Amniotic stem cell (primary cell): ENCODE measurements at places on chromosomes 1 and 21.
A peak's percentile ranks its signal among the peaks of the same experiment; 100 is the strongest.

GRCh38 chr1:35524106-35524505 lies 33.1 kb downstream of the KIAA0319L start:
- no peak for DNase-seq

DNA sequence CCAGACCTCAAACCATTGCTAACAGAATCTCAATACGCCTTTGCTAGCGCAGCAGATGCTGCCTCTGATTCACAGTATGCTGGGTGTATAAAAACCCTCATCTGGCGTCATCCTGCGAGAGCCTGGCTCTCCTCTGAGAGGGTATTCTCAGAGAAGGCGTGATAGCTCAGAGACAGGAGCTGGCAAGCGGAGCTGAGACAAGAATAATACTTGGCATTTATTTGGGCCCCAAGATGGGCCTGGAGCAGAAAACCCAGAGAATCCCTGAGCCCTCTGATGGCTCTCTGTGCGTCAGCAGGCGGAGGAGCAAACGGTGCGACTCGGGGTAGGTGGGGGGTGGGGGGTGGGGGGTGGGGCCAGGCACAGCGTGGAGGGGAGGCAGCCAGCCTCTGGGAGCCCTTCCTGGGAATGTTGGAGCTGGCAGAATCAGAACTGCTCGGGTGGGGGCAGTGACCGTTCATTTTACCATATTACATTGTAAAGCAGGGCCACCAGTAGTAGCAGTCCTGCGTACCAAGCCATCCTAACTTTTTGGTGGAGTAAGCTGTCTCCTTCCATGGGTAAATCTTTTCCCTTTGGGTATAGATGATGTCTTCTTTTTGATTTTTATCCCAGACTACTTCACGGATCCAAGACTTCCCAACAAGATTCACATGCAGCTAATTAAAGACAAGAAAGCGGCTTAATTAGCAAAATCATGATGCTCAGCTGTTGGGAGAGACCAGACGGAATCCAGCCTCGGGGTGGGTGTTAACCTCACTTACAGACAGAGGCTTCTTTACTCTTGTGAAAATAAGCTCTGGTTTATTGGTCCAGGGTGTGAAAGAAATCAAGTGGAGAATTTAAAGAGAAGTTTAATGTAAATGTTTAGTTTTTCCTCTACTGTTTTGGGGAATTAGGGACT lies 7.1 kb downstream of the RIIAD1 start:
- DNase-seq: no peak

DNA sequence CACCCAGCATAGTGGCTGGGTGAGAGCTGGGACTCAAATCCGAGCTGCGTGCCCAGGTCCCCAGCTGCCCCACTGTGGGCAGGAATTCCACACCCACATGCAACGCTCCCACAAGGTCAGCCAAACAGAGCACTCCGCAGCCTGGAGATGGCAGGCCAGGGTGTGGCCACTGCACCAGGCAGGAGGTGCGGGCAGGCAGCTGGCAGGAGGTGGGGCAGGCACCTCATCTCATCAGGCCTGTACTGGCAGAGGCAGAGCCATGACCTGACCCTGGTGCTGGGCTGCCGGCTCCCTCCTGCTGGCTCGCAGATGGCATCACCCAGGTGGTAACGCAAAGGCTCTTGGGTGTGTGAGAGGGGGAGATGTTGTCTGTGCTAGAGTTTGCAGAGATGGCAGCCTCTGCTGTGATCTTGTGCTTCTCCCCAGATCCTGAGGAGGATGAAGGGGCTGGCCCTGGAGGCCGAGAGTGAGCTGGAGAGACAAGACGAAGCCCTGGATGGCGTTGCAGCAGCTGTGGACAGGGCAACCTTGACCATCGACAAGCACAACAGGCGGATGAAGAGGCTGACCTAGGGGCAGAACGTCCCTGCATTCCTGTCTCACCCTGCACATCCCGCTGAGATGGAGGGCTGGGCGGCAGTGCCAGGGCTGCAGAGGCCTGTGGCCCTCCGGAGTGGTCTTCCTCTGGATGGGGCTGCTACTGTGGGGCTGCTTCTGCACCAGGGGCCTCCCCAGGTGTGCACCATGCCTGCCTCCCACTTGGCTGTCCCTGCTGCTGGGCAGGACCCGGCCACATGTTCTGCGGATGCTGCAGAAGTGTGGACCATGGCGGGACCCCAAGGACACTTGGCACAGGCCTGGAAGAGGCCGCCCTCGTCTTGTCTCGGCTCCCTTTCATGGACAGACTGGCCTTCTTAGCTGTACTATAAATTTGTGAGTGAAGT lies 35.1 kb upstream of the PRSS38 start:
- no peak for DNase-seq

DNA sequence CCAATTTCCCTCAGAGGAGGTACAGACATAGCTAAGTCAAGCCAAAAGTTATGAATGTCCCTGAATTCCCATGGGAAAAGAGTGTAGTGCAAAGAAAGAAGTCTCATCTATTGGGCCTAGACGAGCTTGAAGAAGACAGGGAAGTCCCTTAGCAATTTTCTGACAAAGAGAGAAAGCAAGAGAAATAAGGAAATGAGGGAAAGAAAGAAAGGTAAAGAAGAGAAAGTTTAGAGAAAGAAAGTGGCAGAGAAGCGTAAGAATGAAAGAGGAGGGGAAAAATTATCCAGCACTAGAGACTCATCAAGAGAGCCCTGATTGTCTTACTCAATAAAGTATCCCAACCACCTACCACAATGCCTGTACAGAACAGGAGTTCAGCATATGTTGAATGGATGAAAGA lies 40.6 kb upstream of the FOXD3 start:
- no peak for DNase-seq

DNA sequence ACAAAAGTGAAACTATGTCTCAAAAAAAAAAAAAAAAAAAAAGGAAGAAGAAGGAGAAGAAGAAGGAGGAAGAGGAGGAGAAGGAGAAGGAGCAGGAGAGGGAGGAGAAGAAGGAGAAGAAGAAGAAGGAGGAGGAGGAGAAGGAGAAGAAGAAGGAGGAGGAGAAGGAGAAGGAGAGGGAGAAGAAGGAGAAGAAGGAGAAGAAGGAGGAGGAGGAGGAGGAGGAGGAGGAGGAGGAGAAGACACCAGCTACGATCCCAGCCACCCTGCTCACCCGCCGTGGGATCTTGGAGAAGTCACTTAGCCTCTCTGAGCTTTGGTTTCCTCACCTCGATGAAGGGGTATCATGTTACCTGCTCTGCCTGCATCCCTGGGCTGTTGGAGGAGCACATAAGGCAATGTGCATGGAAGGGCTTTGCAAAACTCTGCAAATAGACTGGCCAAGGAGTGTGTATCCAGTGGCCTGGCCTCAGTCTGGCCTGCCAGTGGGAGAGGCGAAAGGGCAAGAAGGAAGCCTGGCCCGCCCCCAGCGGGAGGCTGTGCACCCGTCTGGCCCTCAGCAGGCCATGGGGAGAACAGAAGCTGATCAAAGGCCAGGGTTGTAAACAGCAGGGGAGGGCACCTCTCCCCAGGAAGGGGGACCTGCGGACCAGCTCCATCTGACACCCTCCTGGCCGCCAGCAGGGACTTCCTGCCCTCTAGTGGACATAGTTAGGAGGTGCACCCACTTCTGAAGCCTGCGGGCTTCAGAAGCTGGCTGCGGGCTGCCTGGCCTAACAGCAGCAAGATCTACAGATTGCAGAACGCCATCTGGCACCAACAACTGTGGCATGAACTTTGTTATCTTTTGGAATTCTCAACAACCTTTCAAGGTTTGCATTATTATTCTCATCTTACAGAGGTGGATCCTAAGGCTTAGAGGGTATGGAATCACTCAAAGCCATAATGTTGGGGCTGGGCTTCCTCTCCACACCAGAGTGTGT lies 19.2 kb upstream of the CDK18 start:
- DNase-seq: no peak

DNA sequence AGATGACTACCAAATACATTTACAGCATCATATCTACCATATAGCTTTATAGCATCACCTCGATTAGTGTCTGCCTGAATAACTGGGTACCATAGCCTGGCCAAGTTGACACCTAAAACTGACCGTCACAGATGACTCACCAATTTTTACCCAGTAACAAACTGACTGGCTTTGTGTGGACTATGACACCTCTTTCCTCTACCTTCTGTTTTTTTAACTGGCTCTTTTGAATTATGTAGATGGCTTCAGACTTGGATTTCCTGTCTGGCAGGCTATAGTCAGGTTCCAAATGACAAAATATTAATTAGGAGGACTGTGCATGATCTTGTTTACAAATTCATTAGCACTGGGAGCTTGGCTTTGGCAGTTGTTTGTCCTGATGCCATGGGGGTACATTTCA lies 360.3 kb downstream of the TGFB2 start:
- no peak for DNase-seq

DNA sequence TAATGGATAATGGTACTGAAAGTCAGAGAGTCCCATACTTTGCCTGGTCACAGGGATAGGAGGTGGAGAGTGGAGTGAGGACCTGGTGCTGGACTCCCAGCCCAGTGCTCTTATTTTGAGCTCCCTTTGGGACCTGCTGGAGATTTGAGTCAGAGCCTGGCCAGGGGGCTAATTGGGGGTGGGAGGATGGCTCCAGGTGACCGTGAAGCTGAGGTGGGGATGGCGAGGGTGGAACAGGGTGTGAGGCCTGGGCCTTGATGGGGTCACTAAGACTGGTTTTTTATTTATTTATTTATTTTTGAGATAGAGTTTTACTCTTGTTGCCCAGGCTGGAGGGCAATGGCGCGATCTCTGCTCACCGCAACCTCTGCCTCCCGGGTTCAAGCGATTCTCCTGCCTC lies 17.8 kb downstream of the AMPD2 start:
- no peak for DNase-seq

DNA sequence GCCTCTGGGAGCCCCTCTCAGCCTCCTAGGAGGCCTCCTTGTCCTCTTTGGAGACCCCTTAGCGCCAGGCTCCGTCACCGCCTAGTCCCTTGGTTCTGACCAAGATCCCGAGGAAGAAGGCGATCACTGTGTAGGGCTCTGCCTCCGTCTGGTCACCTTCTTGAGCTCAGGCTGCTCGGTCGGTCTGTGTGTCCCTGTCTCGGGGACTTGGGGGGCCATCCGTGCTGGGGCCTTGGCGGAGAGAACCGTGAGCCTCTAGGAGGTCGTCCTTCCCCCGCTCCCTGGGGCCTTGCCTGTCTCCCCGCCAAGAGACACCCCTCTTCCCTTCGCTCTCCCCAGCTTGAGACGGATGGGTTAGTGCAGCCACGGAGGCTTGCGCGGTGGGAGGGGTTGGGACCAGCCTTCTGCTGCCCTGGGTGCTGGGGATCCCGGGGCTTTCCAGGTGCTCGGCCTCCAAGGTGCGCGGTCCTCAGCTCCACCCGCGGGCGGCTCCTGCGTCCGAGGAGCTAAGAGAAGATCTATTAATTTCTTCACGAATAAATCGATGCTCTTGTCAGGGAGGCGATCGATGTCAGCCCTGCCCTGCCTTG lies 701 bp upstream of the INSRR start:
- DNase-seq: no peak

DNA sequence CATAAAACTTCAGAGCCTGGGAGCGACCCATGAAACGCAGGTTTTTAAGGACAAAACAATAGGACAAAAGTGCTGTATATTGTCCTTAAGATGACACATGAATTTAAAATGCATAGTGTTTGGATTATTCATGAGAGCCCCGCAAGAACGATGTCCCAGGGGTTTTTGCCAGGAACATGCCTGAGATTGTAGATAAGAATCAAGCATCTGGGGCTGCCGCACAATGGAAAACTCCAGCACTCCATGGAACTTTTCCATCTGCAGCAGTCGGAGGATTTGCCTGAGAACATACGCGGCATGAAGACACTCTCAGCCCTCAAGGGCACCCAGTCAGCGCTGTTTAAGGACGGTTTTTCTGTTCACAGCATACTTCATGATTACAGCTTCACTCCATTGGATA lies 5.3 kb upstream of the ERG start:
- no peak for DNase-seq

GRCh38 chr1:115797486-115797885 lies 29.0 kb upstream of the CASQ2 start:
- no peak for DNase-seq

DNA sequence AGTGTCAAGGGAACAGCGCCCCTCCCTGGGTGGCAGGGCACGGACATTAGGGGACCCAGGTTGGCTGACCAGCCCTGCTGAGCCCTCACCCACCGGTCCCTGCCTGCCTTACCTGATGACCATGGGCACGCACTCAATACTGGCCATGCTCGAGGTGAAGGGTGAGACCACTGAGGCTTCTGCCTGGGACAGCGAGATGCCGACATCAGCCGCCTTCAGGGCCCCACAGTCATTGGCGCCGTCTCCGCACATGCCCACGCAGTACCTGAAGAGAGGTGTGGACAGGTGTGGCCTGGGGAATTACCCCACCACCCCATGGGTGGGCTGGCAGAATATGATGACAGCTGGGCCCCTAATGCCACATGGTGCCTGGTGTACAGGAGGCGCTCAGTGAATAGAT lies 7.8 kb upstream of the MFAP2 start:
- DNase-seq: no peak

- no peak for DNase-seq
These were observed 26.6 kb upstream of the FCRL4 start for GRCh38 chr1:157624471-157624870.

- no peak for DNase-seq
These were observed 70.4 kb upstream of the TARDBP start for GRCh38 chr1:10941891-10942541.

- no peak for DNase-seq
These were observed 155.2 kb upstream of the IRF2BP2 start for GRCh38 chr1:234765181-234765580.

- no peak for DNase-seq
These were observed 26.3 kb upstream of the CSF1 start for GRCh38 chr1:109884242-109884891.

GRCh38 chr1:21449906-21450305 lies 10.0 kb downstream of the NBPF3 start:
- no peak for DNase-seq

DNA sequence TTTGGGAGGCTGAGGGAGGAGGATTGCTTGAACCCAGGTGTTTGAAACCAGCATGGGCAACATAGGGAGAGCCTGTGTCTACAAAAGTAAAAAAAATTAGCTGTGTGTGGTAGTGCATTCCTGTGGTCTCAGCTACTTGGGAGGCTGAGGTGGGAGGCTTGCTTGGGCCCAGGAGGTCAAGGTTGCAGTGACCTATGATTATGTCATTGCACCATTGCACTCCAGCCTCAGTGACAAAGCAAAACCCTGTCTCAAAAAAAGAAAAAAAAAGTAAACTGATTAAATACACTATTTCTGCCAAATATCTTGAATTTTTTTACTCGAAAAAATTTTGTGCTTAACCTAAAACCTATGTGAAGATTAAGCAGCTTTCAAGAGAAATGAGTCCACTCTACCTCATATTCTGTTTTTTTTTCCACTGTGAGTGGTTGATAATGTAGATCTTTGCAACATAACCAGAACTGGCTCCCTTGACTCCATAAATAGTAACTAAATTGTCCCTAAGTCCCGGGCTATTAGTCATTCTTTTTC lies 19.4 kb upstream of the ZNF281 start:
- peak; percentile 54 for DNase-seq

DNA sequence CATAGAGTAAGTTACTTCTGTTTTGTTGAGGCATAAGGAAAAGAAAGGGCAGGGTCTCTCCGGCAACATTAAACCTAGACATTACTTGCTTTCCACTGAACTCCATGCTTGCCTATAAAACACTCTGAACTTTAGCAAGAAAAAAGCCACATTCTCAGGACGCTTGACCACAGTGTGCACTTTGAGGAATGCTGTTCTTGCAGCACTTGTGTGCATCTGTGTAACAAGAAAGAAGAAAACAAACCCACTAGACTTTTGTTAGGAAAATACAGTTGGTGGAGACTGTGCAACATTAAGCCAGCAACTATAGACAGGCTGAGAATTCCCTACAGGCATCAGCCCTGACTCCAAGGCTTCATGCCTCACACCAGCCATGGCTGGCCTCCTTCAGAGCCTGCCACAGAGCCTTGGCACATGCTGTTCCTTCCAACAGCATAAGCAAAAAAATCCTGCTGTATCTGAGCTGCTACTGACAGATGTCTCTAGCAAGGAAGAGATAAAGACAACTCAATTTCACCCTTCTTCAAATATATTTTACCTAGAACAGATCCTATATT lies 5.8 kb downstream of the PDZK1 start:
- DNase-seq: no peak
